ENCODE measurements at places on chromosomes 1 and 21.

- DNase-seq: no peak
These were observed 4.2 kb downstream of the SLAMF7 start for GRCh38 chr1:160743266-160743665.

- no peak for DNase-seq
These were observed 62.6 kb downstream of the DDR2 start for GRCh38 chr1:162694911-162695310.

DNA sequence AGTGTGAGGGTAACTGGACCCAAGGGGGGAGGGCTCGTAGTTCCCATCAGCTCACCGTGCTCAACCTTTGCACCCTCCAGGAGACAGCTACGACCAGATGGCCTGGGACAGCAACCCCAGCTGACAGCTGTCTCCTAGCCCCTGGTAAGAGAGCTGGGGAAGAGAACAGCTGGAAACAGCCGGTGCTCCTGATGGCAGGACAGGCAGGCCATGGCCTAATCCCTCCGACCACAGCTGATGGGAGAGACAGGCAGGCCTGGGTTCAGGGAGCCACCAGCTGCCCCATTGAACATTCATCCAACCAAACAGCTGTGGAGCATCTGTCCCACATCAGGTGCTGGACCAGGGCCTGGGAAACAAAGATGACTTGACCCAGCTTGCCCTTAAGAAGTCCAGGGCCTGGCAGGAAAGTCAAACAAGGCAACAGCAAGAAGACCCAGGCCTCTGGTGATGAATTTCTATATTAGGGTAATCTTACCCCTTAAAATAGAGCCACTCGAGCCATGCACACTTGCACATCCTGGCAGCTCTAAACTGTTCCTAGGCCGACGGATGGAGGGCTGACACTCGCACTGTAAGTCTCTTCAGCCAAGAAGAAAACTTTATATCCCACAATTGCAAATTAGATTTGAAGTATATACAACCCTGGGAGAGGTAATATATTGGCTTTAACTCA is 12.2 kb downstream of the OLFML2B start:
- no peak for DNase-seq

DNA sequence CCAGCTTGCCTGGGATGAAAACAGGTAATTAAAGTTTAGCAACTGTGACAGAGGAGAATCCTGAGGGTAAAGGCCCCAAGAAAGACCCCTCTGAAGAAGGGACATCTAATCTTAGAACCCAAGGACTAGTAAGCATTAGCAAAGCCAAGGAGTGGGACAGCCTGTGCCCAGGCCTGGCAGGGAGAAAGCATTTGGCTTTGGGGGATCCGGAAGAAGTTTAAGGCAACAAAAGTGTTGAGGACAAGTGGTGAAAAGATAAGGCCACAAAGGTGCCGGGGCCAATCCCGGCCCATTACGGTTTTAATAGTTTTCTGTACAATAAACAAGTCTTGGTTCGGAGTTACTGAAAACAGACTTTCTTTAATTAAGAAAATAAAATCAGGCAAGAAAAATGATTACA is 275.5 kb downstream of the TM2D1 start:
- DNase-seq: no peak

DNA sequence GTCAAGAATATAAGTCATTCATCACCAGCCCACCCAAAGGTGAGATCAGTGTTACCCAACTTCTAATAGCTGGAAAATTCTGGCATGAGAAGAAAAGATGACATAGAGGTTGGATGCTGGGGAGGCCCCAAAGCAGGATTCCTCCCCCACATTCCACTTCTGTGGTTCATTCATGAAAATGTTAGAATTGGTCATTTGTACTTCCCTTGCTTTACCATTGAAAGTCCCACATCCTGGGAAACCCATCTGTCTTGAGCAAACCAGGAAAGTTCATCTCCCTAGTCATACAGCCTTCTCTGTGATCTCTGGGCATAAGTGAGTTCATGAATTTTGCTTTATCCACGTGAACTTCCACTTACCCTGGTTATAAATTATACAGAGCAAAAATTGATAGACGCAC is 66.8 kb downstream of the SERINC2 start:
- DNase-seq: no peak

- DNase-seq: no peak
These were observed 37.9 kb upstream of the RHOU start for GRCh38 chr1:228697207-228698016.

GRCh38 chr1:11058595-11059154 is 1.1 kb downstream of the SRM start:
- no peak for DNase-seq

Measured in stimulated activated CD8-positive, alpha-beta memory T cell treated with anti-CD3 and anti-CD28 coated beads, Interleukin-12 subunit alpha, Interleukin-12 subunit beta, amount 100 ng/mL, for 4 hours (primary cell).